Activated naive CD4-positive, alpha-beta T cell treated with anti-CD3 and anti-CD28 coated beads, Interleukin-2, amount 10 ng/mL, durations not matched to agents 7 days and 5 days (primary cell): ENCODE measurements at places on chromosomes 3 and 15.

GRCh38 chr3:100603469-100603868 is 5.9 kb upstream of the ADGRG7 start:
- H3K36me3 ChIP-seq: peaks cover 2% of the 10 kb centered on the region
- DNase-seq: no peak
- H3K27ac ChIP-seq: peak overlapping the region; percentile 58
- peaks cover 50% of the 10 kb centered on the region for H3K4me1 ChIP-seq
- peaks cover 5% of the 10 kb centered on the region for H3K27me3 ChIP-seq

DNA sequence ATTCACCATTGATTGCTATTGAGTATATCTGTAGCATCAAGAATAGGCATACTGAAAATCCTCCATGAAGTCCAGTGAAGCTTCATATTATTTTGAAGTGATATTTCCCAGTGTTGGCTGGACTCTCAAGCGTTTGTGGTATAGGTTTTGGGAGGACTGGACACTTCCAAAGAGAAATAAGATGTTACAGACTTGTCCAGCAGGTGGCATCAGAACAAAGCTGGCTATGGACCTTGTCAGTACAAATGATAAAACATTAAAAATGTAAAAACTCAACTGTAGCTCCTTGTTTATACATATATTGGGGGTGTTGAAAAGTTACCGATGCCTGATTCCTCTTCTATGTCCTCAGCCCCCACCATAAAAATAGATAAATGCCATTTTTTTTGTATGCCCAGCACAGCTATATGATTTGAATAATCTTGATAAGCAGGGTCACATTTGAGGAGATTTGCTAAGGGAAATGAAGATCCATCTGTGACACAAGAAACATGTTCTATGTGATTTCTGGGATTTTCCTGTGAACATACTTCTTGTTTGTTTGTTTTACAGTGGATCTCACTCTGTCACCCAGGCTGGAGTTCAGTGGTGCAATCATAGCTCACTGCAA is 54.5 kb upstream of the GOLGA6B start:
- no peaks in the 10 kb centered on the region for H3K36me3 ChIP-seq
- peaks cover 13% of the 10 kb centered on the region for H3K27me3 ChIP-seq
- DNase-seq: peak; percentile 41
- no peak overlapping the region for H3K4me3 ChIP-seq
- H3K27ac ChIP-seq: no peak overlapping the region
- H3K4me1 ChIP-seq: no peaks in the 10 kb centered on the region

DNA sequence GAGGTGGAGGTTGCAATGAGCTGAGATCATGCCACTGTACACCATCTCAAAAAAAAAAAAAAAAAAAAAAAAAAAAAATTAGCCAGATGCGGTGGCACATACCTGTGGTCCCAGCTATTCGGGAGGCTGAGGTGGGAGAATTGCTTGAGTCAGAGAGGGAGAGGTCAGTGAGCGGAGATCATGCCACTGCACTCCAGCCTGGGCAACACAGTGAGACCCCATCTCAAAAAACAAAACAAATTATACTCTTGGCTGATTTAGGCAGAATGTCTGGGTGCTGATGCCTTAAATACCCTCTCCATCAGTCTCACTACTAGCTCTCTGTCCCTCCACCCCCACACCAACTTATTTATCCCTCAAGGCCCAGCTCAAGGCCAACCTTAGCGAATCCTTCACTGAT is 14.0 kb downstream of the UBR1 start:
- H3K27ac ChIP-seq: no peak overlapping the region
- H3K4me3 ChIP-seq: no peak overlapping the region
- DNase-seq: no peak
- no peaks in the 10 kb centered on the region for H3K27me3 ChIP-seq
- H3K4me1 ChIP-seq: peaks cover 13% of the 10 kb centered on the region

DNA sequence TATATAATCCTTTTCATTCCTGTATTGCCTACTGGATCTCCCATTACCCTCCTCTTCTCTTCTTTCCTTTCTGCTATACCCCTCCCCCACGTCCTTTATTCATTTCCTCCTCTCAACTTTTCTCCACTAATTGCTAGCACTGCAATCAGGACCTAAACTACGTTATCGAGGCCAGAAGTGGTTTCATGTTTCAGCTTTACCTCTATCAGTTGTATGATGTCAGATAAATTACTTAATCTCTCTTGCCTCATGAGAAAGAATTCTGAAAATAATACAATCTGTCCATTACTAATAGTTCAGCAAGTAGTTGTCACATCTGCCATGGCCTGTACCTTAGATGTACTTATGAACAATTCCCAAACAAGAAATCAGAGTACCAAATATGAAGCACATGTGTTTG is 10.6 kb downstream of the POPDC2 start:
- no peak overlapping the region for H3K27ac ChIP-seq
- no peak for DNase-seq
- no peaks in the 10 kb centered on the region for H3K27me3 ChIP-seq

DNA sequence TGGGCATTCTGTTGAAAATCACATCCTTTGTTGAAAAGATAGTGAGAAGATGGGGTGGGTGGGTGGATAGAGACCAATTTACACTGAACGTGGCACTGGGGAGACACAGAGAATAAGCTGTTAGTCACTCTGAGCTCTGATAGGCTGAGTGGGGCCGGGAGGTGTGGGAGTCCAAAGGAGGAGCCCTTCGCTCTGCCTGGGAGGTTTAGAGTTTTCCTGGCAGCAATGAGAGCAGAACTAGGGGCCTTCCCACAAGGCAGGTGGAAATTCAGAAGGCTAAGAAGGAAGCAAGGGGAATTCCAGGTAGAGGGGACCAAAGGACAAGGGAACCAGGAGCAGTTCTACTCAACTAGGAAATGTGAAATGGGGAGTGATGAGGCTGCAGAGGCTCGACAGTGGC is 272.7 kb downstream of the RPLP1 start:
- no peaks in the 10 kb centered on the region for H3K36me3 ChIP-seq
- H3K27ac ChIP-seq: no peak overlapping the region
- no peak overlapping the region for H3K4me3 ChIP-seq
- H3K27me3 ChIP-seq: peaks cover 45% of the 10 kb centered on the region

DNA sequence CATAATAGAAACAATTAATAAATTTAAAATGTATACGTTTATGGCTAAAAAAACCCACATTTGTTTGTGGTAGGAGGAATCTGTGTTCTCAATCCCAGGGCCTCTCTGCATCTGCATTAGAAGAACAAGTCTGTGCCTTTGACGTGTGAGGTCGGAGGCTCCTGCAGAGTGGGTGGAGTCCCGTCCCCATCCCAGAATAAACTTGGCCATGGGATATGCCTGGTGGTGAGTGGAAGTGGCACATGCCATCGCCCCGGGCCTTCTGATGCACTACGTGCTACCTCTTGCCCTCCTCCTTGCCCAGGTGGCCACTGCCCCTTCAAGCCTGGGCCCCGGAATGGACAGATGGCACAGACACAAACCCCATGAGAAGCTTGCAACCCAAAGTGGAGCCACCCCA is 131.1 kb upstream of the NSMCE3 start:
- H3K4me1 ChIP-seq: no peaks in the 10 kb centered on the region
- H3K27me3 ChIP-seq: peaks cover 15% of the 10 kb centered on the region
- H3K27ac ChIP-seq: no peak overlapping the region
- no peak overlapping the region for H3K4me3 ChIP-seq
- DNase-seq: no peak

- H3K36me3 ChIP-seq: no peaks in the 10 kb centered on the region
- no peak overlapping the region for H3K27ac ChIP-seq
- H3K4me1 ChIP-seq: peaks cover 12% of the 10 kb centered on the region
- no peaks in the 10 kb centered on the region for H3K27me3 ChIP-seq
Measured at GRCh38 chr3:195085356-195086130, 185.4 kb downstream of the XXYLT1 start.

DNA sequence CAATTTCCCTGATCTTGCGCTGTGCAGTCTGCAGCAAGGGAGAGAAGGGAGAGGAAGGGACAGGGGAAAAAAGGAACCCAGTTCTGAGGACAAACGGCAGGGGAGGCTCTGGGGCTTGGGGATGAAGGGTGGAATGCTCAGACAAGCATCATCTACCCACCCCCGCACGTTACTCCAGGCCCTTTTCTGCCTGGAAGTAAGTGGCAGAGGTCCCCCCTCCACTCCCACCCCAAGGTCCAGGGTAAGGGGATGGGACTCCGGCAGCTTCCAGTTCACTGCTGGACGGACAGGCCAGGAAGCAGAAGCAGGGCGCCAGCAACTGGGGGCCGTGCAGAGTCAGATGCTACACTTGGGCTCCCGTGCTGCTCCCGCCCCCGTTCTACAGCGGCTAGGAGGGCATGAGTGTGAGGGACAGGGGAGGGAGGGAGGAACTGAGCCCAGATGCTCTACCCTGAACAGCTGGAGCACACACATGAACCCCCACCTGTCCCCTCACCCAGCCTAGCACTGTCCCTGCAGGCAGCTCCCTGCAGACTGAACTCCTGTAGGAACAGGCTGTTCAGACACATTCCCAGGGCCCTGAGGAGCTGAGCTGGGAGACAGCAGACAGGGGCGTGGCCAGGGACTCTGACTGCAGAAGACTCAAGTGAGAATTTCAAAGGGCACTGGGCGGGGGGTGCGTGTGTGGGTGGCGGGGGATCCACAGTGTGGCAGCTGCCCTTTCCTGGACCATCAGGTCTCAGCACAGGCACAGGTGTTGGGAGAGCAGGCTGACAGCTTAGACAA is 59.7 kb downstream of the SENP2 start:
- H3K4me1 ChIP-seq: no peaks in the 10 kb centered on the region
- no peak overlapping the region for H3K4me3 ChIP-seq
- no peaks in the 10 kb centered on the region for H3K36me3 ChIP-seq
- peaks cover 44% of the 10 kb centered on the region for H3K27me3 ChIP-seq
- DNase-seq: no peak
- no peak overlapping the region for H3K27ac ChIP-seq

DNA sequence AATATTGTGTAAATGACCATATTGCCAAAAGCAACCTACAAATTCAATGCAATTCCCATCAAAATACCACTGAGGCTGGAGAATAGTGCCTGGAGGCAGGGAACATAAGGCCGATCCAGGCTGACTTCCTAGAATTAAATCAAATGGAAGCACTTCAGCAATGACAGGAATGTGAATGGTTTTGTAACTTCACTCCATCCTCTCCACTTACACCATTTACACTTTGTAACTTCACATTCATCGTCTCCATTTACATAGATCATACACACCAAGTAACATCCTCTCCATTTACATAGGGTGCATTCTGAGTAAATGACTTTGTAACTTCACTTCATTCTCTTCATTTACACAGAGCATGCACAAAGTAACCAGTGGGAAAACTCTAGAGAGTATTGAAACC is 11.6 kb downstream of the STRIT1 start:
- H3K36me3 ChIP-seq: no peaks in the 10 kb centered on the region
- no peaks in the 10 kb centered on the region for H3K27me3 ChIP-seq
- H3K27ac ChIP-seq: no peak overlapping the region
- DNase-seq: no peak
- H3K4me3 ChIP-seq: no peak overlapping the region

DNA sequence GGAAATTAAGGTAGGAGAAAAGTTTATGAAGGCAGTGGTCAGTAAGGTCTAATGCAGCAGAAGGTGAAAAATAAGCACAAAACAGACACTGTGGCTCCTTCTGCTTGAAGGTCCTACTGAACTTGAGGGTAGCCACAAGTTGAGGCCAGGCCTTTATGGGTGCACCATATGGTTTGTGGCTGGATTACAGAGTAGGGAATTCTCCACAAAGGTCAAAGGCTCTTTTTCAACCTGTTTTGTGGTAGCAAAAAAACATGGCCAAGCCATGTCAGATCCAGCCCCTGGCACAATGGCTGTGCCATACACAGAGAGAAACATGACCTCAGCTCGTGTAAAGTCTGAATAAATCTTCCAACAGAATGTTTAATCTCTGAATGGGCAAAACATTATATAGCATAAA is 214.0 kb downstream of the SATB1 start:
- no peaks in the 10 kb centered on the region for H3K36me3 ChIP-seq
- no peaks in the 10 kb centered on the region for H3K27me3 ChIP-seq
- H3K4me1 ChIP-seq: peaks cover 2% of the 10 kb centered on the region
- no peak overlapping the region for H3K4me3 ChIP-seq
- DNase-seq: no peak

GRCh38 chr3:182729903-182730674 is 63.2 kb upstream of the ATP11B start:
- no peak overlapping the region for H3K4me3 ChIP-seq
- DNase-seq: no peak
- H3K36me3 ChIP-seq: no peaks in the 10 kb centered on the region
- peaks cover 36% of the 10 kb centered on the region for H3K27me3 ChIP-seq

DNA sequence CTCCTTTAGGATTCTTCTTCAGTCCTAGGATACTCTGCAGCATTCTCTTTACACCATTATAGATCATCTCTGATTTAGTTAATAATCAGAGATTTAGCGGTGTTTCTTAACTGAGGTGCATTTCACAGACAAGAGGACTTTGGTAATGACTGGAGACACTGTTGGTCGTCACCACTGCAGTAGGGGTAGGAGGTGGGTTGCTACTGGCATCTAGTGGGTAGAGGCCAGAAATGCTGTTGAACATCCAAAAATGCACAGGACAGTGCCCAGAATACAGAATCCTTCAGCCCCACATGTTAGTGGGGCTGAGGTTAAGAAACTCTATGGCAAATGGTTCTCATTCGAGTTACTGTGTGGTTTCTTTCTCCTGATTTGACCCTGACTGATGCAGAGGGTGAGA is 80.4 kb upstream of the LMCD1 start:
- peaks cover 2% of the 10 kb centered on the region for H3K4me1 ChIP-seq
- H3K27ac ChIP-seq: no peak overlapping the region
- no peak for DNase-seq
- no peak overlapping the region for H3K4me3 ChIP-seq

DNA sequence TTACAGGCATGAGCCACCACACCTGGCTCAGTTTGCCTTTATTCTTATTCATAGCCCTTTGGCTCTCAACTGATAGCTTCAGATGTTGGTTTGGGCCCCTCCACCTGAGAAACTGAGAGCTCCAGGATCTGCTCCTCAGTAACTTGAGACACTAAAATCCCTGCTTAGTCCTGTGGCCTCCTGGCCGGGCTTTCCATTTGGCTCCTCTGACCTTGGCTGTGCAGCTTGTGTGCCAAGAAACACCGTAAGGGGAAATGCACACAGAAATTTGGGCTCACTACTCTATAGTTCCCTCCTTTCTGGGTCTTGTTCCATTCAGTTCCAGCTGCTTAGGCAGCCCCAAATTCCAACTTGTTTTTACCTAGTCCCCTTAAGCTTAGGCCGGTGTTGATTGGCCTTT is 24.9 kb downstream of the NIPA2 start:
- peaks cover 59% of the 10 kb centered on the region for H3K36me3 ChIP-seq
- no peaks in the 10 kb centered on the region for H3K4me1 ChIP-seq
- H3K27me3 ChIP-seq: no peaks in the 10 kb centered on the region
- no peak for DNase-seq
- no peak overlapping the region for H3K4me3 ChIP-seq

GRCh38 chr3:5019411-5020241 is 40.4 kb downstream of the BHLHE40 start:
- peaks cover 74% of the 10 kb centered on the region for H3K4me1 ChIP-seq
- H3K36me3 ChIP-seq: peaks cover 1% of the 10 kb centered on the region
- peak; percentile 91 for DNase-seq
- peaks cover 7% of the 10 kb centered on the region for H3K27me3 ChIP-seq
